HT-29 (cell line): ENCODE measurements at places on chromosomes 3 and 15. TPM values are rescaled to one million over a fixed set of nuclear protein-coding genes. Genes with fewer than 3 reads are reported as not detected.
A peak's percentile ranks its signal among the peaks of the same experiment; 100 is the strongest.

DNA sequence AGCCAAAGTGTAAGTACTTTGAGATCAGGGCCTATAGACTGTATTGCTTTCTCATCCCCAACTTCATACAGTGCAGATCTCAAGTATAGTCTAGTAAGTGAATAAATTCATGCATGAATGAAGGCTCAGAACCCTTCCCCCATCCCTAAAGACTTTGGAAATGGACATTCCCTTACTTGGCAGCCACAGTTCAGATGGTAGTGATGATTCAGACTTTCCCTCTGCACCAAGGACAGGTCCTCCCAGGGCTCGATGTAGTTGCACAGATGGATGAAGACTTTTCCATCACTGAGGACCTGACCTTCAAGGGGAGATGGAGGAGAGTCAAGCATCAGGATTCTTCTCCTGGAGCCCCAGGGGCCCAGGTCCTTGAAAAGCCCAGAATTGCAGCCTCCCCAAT lies 4.6 kb downstream of the TIMP4 start:
- DNase-seq: no peak

DNA sequence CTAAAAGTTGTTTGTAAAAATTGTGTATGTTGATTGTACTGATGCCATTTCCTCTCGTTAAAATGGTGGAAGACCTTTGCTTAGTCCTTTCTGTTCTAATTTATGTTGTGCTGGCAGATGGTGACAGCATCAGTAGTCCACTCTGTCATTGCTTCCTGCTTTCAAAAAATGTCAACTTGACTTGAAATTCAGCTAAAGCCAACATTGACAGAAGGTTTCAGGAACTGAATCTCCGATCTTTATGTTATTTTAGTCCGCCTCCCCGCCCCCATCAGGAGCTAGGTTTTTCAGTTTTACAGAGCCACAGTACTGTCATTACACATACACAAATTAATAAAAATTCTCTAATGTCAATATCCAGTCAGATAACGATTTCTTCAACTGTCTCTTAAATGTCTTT lies 1.5 kb downstream of the CEP63 start:
- DNase-seq: no peak

- DNase-seq: no peak
Measured at GRCh38 chr15:88321271-88321670, 64.7 kb upstream of the NTRK3 start.

- no peak for DNase-seq
Measured at GRCh38 chr3:124076235-124076634, 84.3 kb upstream of the ROPN1 start.

DNA sequence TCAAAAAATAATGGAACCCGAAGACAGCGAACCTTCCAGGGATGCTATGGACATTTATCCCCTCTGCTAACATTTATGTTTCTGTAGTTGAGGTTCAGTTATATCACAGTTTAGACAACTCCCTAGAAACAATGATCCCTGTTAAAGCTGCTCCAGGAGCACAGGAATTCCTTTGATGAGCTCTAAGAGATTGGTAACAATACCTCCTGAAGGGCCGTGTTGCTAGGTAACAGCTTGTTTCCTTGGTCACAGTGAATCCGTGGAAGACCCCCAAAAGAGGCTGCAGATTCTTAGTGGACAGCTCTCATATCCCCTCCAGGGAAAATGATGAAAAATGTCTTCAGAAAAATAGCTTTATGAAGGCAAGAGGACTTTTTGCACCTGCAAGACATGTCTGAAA lies 160.2 kb downstream of the SERPINI1 start:
- DNase-seq: no peak

GRCh38 chr15:41928637-41929620 lies 35.1 kb upstream of the SPTBN5 start:
- DNase-seq: no peak

- DNase-seq: no peak
Measured at GRCh38 chr3:29463304-29463703, 182.4 kb downstream of the RBMS3 start.

GRCh38 chr3:194631696-194632095 lies 1.5 kb downstream of the TMEM44 start:
- no peak for DNase-seq

GRCh38 chr3:164620423-164620822 lies 457.9 kb downstream of the SI start:
- no peak for DNase-seq

GRCh38 chr3:122263058-122263457 lies 62.0 kb upstream of the CSTA start:
- no peak for DNase-seq

DNA sequence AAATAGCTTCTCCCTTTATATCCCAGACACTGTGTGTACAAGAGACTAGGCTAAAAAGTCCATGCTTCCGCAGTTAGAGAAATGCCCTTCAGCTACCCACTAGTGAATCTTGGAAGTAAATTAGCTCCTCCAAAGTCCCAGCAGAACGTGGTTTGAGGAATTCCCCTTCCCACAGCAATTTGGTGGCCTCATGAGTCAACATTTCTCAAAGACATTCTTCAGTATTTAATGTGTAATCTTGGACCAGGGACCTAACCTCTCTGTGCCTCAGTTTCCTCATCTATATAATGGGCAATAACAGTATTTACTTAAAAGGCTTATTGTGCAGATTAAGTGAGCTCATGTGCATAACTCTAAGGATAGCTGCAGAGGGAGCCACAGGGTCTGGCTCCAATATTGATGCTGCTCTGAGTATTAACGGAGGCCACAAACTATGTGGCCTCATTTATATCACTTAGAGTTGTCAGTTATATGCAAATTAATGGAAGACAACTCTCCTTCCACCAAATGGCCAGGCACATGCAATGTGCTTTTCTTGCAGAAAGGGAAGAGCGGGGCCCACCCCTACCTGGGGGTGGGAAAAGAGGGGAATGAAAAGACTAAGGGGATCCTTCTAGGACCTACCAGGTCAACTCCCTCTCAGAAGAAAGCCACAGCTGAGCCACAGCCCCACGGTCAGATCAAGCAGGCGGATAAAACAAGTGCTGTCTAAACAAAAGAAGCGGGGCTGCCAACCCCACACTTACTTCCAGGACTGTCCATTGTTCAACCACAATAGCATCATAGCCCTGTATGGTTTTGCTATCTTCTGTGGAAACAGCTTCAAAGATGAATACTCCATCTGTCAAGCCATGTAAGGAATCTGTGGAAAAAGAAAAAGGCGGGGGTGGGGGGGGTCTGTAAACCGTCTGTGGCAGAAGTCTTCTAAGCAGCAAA lies 92.4 kb downstream of the OXNAD1 start:
- DNase-seq: no peak

DNA sequence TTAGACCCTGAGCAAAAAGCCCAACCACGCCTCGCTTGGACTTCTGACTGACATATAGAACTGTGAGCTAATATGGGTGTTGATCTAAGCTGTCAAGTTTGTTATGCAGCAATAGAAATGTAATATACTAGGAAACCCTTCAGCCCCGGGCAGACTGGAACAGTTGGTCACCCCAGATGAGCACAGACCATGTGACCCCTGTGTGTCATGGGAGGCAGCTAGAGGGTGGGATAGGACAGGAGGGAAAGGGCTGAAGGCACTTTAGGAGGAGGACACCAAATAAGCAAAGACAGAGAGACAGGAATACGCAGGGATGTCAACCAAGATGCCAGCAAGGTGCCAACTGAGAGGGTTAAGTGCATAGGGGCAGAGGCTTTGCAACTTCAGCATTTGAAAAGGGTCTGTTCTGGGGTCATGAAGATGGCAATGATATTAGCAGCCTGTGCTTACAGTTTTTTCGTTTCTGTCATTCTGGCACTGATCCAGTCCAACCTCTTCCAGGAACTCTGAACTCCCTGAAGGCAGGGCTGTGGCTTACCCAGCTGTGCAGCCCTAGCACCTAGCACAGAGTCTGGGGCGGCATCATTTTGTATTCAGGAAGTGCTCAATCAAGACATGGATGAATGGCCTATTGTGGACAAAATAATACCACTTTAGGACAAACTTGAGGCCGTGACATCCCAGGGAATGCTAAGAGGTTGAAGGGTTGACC lies 51.4 kb downstream of the HES1 start:
- DNase-seq: no peak

- no peak for DNase-seq
Measured at GRCh38 chr3:53811143-53811927, 34.9 kb downstream of the CHDH start.

- DNase-seq: no peak
Measured at GRCh38 chr15:86375733-86376280, 296.1 kb downstream of the AGBL1 start.

DNA sequence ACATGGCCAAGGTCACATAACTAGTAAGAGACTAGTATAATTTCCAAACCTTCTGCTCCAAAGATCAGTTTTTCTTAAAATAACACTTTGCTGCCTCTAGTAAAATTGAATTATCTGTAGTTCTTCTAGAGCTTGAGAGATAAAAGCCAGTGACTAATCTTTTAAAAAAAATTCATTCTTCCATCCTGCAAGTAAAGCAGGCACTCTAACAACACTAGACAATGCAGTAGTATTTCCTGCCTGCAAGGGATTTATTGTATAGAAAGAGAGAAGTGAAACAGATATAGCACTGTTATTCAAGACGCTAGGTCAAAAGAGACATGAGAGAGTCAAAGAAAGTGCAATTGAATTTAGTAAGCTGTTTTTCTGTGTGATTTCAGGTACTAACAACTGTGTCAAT lies 159.5 kb upstream of the TBC1D5 start:
- no peak for DNase-seq

DNA sequence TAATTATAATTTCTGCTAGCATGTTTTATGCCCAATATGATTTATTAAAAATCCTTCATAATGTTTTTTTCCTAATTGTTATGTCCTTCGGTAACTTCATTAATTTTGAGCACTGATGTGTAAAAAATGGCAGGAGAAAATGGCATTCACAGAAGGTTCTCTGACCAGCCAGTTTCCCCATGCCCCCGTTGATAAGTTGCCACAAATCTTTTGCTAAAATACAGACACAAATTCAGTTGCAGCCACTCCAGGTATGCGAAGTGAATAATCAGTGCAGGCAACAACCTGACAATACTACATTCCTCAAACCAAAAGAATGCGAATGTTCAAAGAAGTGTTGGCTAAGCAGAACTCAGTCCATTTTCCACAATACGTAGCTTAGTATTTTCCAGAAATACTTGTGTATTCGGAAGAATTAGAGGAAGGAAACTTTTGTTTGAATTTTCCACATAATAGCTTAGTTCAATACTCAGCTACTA lies 32.7 kb downstream of the CHL1 start:
- no peak for DNase-seq

DNA sequence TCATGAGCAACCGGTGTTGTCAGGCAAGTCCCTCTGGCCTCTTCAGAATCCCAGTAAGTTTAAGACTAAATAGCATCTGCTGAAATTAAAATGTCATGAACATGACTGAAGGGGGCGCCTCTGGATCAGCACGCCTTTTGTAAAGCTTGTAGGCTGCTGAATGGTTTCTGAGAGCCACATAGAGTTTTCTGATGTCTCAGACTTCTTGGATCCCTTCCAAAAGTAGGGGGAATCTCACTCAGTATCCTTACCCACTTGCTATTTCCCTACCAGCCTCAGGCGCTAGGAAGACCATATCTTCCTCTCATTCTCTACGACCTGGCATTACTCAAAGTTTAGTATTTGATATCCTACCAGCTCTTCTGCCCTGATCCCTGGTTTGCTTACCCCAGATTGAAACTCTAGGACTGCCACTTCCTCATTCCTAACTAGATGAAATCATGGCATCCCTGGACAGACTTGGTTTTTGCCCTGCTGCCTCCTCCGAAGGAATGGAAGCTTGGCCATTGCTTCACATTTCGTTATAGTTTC lies 62.7 kb upstream of the CD47 start:
- DNase-seq: peak; percentile 84

DNA sequence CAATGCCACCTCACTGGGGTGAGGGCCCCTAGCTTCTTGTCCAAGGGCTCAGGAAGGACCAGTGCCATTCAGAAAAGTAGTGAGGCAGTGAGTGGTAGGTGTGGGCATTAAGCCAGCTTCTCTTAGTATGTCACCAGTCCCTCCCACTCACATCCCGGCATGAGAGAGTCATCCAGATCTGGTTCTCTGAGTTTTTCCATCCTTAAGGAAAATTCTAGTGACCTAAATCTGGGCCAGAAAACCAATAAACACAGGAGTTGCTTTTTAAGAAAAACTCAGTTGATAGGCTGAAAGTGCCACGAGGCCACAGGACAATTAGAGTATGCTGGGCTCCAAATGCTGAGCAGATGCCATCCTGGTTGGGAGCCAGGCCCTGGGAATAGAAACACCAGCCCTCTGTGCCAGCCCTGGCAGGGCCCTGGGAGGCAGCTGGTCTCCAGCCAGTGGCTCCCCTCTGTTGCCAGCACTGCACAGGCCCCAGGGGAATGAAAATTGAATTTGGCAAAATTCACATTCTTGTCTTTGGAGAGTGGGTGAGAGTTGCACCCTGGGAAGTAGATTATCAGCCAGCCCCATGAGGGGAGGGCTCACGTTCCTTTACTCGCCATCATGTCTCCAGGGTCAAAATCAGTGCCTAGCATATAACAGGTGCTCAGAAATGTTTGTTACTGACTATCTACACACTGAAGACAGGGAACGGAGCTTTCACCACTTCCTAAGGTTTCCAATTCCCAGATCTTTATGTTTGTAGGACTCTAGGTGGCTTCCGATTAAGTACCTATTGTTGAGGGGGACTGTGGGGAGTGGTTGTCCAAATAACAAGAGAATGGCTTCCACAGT lies 52.8 kb downstream of the FAM43A start:
- DNase-seq: no peak

DNA sequence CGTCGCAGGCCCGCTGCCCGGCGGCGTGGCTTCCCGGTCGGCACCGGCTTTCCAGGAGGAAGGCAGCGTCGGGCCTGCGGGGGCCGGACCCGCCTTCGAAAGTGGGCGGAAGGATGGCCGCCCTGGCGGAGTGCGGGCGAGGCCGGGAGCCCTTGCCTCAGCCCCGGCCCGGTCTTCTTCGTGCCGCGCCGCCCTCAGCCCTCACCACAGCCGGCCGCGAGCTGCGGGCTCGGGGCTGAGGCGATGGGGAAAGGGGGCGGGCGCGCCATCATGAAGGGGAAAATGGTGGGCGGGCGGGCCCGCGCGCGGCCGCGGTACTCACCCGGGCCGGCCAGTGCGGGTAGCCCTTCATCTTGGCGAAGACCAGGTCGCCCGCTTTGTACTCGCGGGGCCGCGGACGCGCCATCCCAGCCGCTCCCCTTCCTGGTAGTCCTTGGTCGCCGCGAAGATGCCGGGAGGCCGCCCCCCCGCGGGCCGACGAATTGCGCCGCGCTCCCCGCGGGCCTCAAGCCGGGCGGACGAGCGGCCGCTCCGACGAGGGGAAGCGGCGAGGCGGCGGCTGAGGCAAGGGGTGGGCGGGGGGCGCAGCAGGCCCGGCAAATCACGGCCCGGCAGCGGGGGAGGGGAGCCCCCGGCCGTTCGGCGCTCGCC lies 489 bp downstream of the HDGFL3 start:
- no peak for DNase-seq

- no peak for DNase-seq
Measured at GRCh38 chr3:105844704-105845103, 24.1 kb downstream of the CBLB start.

Gene EFCAB12
- total RNA-seq: under 0.01 and 0.08 TPM in 2 replicates

Gene CD200
- 0.39 and 0.71 TPM in 2 replicates for total RNA-seq

Gene CCR2
- not detected in 2 replicates for total RNA-seq

Gene LDHAL6B
- not detected in 2 replicates for total RNA-seq

Gene MINAR1
- 0.25 and 0.42 TPM in 2 replicates for total RNA-seq

Gene C2CD4B
- 0.25 TPM in 1 of 2 replicates, not detected in the other for total RNA-seq

Gene UBAP1L
- total RNA-seq: 0.74 and 1.4 TPM in 2 replicates

Gene PRRT3
- total RNA-seq: 0.65 and 0.89 TPM in 2 replicates

Gene HTR3E
- total RNA-seq: not detected in 2 replicates

Gene IQCF5
- total RNA-seq: not detected in 2 replicates

Gene CHST13
- total RNA-seq: 0.05 and 1.3 TPM in 2 replicates

Gene WDR72
- 1.0 and 1.1 TPM in 2 replicates for total RNA-seq
